ENCODE measurements at places on chromosomes 5 and 9.

- DNase-seq = no peak
Measured at GRCh38 chr9:93231716-93232115, 47.8 kb downstream of the WNK2 start.

- no peak for DNase-seq
Measured at GRCh38 chr5:144484124-144484897, 313.6 kb downstream of the KCTD16 start.

- DNase-seq = no peak
Measured at GRCh38 chr5:116959843-116960242, 385.2 kb upstream of the SEMA6A start.

DNA sequence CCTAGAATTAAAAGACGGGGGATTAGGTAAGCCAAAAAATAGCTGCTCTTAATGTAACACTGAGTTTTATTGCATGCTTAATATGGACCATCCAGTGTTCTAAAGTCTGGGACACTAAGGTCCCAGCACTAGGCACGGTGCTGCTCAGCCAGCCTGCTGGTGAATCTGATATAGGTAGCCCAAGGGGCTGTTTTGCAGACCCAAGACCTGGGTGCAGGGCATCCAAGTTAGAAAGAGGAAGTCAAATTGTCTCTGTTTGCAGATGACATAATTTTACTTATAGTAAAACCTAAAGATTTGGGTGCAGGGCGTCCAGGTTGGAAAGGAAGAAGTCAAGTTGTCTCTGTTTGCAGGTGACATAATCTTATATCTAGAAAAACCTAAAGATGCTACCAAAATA, 17.8 kb downstream of the IFNA5 start:
- no peak for DNase-seq

DNA sequence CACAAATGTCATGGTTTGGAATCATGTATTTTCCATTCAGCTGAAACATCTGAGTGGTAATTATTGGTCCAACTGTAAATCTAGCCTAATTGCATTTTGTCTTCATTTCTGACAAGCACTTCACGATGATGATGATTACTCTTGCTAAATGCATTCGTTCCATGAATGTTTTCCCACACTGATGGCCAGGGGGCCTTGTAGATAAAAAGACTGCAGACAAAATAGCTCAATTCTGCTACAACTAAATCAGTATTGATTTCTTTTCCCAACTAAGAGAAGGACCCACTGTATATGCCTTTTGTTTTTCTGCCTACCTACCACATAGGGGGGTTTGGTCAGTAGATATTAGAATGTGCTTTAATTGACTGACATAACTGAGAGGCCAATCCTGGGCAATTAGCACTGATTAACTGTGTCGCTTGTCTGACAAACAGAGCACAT, 1351.3 kb upstream of the NUDT12 start:
- no peak for DNase-seq

DNA sequence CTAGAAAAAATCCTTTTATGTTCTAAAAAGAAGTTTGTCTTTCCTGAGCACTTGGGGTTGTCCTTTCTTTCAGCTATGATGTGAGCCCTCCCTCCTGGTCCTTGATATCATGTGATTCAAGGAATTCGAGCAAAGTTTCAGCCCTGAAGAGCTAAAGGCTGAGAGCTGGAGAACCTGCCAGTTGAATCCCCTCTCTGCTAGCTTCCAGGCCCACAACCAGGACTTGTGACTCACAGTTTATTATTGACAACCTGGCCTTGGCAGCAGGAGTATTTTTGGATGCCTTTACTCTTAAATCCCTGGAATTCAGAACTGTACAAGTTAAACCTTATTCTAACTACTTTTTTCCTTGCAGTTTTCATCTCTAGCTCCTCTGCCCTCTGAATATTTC, 182.8 kb downstream of the SPOCK1 start:
- no peak for DNase-seq

DNA sequence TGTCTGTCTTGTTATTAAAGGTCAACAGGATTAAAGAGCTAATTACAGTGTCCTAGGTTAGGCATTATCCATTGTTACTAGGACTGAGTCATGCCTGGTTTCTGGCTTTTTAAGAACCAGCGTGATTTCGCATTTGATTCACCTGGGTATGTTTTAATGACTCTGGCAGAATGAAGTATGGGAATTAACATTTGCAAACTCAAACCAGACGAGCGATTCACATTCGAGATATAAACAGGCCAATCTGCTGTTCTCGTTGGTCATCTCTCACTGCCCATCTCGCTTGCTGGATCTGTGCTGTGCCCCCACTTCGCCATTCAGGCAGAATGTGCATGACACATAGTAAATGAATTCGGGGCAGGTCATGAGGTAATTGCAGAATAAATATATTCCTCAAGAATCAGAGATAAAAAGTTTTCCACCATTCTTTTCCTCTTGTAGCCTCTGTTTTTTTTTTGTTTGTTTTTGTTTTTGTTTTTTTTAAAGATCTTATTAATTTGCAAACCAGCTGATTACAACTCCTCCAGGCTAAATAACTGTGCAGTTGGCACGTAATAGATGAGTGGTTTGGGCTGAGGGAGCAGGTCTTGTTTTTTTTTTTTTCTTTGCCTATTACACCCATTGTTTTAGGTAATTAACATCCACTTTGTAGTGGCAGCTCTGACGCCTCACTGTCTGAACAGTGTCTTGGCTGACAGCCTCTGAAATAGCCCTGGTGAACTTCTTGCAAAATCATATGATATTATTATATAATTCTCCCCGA, 313.5 kb upstream of the MSX2 start:
- no peak for DNase-seq

DNA sequence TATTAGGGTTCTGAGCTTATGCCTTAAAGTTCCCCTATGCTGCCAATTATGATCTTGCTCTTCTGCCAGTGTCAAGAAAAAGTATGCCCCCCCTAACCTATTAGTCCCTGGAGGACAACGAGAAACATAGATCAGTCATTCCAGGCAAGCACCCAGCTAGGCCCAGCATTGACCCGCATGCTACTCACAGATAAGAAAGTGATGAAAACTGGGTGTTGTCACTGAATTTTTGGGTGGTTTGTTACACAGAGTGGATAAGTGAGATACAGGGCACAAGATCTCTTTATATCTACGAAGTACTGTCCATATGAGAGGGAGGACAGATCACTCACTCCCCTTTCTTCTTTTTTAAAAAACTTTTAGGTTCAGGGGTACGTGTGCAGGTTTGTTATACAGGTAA, 6.4 kb upstream of the TEX48 start:
- no peak for DNase-seq

All from GM06990 (cell line).